ENCODE measurements at places on chromosomes 6 and 20.

GRCh38 chr6:4781426-4781825, 5.2 kb downstream of the CDYL start:
- DNase-seq: no peak

GRCh38 chr6:31092769-31093505, 19.4 kb downstream of the C6orf15 start:
- DNase-seq: no peak

GRCh38 chr6:65633501-65633900, 73.5 kb downstream of the EYS start:
- DNase-seq: no peak

DNA sequence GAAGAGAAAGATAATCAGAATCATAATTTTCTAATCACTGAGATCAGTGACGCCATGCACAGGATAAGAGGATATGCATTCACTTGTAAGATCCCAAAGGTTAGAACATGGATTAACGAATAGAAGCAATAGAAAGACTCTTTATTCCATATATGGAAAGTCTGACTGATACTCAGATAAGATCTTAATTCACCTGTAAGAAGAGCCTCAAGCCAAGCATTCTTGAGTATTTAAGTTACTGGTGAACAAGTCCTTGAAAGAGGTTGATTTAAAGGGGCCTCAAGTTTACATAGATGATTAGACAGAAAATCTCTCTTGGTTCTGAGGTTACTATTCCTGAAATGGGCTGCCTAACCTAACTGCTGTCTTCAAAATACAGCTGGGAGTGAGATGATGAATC, 53.8 kb upstream of the MTRF1L start:
- no peak for DNase-seq

- DNase-seq: no peak
Observed at GRCh38 chr6:17454316-17455005, 61.1 kb downstream of the CAP2 start.

DNA sequence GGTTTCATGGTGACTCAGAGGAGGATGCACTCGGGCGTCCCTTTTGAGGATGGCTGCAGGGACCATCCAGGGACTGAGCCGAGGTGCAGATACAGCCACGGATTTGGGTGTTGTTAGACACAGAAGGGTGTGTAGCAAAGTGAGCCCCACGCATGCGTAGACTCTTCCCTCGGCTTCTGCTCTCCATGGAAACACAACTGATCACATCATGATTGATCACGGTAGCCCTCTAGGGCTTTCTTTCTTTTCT, 606 bp upstream of the ULBP1 start:
- no peak for DNase-seq

GRCh38 chr6:168495636-168496035, 54.7 kb downstream of the SMOC2 start:
- no peak for DNase-seq

- DNase-seq: no peak
Observed at GRCh38 chr20:12237772-12238171, 320.1 kb downstream of the BTBD3 start.

GRCh38 chr20:50717974-50718761, 13.2 kb upstream of the PARD6B start:
- DNase-seq: no peak

GRCh38 chr6:47028835-47029360, 13.2 kb downstream of the ADGRF1 start:
- DNase-seq: no peak

- DNase-seq: no peak
Observed at GRCh38 chr6:2102966-2103365, 142.4 kb downstream of the GMDS start.

DNA sequence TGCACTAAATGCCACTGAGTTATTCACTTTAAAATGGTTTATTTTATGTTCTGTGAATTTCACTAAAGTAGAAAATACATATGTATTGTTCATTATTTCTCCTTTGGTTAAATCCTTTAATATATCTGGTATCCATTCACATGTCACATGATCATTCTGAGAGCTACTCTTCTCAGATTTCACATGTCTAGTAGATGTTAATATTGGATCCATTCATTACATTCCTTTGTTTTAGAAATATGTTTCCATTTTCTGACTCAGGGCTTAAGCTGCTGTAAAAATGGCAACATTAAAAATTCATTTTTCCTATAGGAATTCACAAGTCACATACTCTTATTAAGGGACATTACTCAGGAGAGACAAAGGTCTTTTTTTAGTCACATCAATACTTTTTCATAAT, 205.4 kb downstream of the ZFAND3 start:
- no peak for DNase-seq

DNA sequence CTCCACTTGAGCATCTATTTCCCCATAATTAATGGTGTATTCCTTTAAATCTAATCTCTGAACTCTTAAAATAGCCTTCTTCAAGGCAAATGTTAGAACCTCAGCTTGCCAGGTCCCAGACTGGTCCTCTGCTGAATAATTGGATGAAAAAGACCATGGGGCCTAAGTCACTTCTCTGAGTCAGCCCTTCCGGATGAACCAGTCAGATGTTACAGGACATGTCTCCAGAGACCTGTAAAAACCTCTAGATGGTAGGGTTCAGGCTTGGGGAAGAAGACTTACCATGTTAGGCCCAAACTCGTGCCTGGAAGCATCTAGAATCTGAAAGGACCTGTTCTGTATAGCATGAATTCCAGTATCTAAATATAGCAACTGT, 97.3 kb downstream of the CDKAL1 start:
- no peak for DNase-seq

- DNase-seq: peak; percentile 75
Observed at GRCh38 chr6:158536084-158536890, 23.6 kb upstream of the TMEM181 start.

DNA sequence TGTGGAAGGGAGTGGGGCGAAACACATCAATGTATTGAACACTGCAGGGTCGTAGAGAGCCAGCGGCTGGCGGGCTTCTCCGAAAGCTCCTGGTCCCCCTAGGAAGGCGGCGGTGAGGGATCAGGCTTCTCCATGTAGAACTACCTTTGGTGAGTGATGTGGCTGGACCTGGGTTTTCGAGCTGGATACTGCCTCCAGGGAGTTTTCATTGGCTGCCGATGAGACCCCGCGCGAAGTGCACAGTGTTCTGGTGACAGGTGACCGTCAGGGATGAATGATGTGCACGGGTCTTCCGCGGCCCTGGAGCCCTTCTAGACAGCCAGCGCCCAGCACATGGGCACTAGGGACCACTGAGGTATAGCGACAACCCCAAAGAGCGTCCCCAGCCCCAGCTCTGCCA, 16.4 kb downstream of the ABT1 start:
- DNase-seq: no peak

DNA sequence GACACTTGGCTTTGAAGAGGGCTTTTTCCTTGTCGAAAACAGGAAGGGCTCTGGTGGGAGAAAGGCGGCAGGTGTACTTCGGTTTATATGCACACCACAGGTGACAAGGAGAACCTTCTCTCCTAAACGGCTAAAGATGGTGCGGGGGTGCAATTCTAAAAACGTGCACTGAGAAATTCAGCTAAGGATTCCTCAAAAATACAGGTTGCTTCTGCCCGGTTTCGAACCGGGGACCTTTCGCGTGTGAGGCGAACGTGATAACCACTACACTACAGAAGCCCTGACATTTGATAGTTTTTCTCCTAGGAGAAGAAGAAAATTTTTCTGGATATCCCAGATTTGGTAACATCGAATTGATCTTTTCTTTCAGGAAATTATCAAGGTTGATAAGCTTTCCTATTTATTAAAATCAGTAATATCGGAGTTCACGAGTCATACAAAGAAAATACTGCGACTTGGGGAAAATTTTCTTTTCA, 32.0 kb downstream of the POM121L2 start:
- DNase-seq: no peak

DNA sequence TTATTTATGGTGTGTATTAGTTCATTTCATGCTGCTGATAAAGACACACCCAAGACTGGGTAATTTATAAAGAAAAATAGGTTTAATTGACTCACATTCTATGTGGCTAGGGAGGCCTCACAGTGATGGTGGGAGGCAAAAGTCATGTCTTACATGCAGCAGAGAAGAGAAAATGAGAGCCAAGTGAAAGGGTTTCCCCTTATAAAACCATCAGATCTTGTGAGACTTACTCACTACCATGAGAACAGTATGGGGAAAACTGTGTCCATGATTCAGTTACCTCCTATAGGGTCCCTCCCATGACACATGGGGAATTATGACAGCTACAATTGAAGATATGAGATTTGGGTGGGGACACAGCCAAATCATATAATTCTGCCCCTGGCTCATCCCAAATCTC, 150.0 kb upstream of the AHI1 start:
- DNase-seq: no peak

GRCh38 chr6:139433631-139434419, 59.4 kb upstream of the CITED2 start:
- DNase-seq: no peak

GRCh38 chr20:2822073-2822472, 5.9 kb downstream of the TMEM239 start:
- peak; percentile 40 for DNase-seq

GRCh38 chr6:105452924-105453756, 50.3 kb upstream of the PREP start:
- DNase-seq: peak; percentile 61

- no peak for DNase-seq
Observed at GRCh38 chr6:41051873-41052272, 1.1 kb upstream of the APOBEC2 start.

GRCh38 chr6:108417027-108417426, 122.2 kb downstream of the AFG1L start:
- DNase-seq: no peak

- no peak for DNase-seq
Observed at GRCh38 chr6:12866422-12867029, 150.0 kb downstream of the PHACTR1 start.

DNA sequence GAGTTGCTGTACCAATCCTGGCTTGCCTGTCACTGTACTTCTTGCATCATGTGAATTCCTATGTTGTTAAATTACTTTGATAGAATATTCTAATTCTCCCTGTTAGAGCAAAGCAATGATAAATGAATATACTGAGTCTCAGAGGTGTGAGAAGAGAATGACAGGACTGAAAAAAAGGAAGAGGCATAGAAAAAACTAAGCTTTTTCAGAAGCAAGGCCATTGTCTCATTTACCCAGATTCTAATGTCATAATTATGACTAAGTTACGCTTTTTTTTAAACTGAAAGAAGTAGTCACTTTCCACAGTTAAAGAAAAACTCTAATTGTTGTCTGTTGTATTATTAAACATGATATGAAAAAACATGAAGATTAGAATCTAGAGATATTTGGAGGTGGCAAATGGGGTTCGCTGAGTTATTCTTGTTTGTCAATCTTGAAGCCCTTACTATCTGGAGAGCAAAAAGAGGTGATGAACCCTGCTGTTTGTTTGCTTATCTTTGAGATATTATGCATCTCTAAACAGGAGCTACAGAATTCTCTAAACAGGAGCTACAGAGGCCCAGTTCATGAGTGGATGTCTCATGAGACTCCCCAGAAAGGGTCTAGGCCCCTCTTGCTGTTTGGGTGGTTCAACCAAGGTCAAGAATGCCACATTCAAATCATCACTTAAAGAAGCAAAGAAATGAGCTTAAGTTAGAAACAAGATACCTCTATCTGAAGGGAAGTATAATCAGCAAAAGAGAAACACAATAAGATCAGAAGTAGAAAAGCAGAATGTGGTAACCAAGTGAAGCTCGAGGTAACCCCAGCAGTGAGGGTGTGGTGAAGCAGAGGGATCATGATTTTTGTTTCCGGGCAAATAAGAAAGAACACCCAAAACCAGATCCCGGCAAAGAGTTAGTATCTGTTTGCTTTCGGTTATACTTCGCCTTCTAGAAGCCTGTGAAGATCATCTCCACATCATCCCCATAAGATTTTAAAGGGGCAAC, 33.3 kb upstream of the THEMIS start:
- DNase-seq: peak; percentile 76

DNA sequence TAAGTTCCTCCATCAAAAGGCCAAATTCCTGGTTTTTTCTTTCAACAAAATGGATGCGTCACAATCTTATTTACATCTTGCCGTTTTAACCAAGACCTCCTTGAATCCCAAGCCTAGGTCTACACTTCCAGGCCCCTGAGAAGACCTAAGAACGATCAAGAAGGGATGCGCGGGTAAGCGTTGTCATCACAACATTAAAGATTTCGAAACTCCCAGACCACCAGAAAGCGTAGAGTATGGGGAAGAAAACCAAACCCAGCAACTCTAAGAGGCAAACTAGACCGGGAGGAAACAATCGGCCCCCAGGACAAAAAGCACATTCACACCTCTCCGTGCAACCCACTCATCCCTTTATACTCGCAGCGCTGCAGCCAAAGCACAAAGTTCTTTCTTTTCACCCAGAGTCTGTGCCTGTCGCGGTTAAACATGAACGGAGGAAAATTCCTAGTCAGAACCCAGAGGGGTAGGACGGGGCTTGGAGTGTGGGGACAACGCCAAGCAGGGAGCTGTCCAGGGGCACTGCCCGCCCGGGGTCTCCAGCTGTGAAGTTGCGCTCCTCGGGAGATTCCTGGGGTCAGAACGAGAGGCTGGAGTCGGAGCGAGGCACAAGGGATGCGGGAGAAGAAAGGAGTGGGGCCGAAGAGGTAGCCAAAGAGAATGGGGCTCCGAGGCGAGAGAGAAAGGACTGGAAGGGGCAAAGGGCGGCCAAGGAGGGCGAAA, 725 bp downstream of the OSER1 start:
- no peak for DNase-seq

GRCh38 chr20:2197166-2197565, 95.5 kb downstream of the STK35 start:
- DNase-seq: no peak

- peak; percentile 5 for DNase-seq
Observed at GRCh38 chr20:10217721-10218410, 764 bp upstream of the SNAP25 start.

- peak; percentile 80 for DNase-seq
Observed at GRCh38 chr6:33592595-33593413, 12.7 kb upstream of the BAK1 start.

DNA sequence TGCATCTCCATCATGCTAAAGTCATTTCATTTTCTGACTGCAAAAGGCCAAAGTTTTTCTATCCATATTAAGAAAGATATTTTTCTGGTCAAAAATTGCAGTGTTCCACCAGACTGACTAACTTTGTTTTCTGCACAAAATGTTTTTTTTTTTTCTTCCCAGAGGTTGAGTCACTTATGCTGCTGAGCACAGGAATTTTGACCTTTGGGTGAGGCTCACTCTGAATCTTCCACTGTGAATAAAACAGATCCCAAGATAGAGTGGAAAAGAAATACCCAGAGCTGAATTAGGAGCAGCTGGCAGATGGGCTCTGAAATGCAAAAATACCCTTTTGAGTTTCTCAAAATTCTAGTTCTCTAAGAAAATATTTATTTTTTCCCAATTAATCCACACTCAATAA, 996.8 kb downstream of the KIF16B start:
- no peak for DNase-seq

DNA sequence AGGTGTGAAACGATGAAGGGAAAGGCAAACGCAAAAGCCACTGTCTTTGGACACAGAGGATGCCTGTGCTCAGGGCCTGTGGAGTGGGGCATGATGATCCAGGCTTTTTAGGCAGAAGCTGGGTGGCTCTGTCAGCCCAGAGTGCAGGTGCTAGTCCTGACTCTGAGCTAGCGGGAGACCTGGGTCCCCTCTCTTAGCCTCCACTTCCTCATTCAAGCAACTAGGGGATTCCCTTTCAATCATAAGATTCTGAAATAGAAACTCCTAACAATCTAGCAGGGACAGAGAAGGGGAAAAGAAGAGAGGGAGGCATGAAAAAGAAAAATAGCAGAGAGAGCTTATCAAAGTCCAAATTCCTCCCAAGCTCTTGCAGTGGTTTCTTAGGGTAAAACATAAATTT, 7.6 kb upstream of the HIVEP2 start:
- DNase-seq: no peak

Data from CD4-positive, alpha-beta T cell treated with Interferon alpha-2 for 1 hour (primary cell).